D721Med (cell line): ENCODE measurements at places on chromosomes 5 and 9.

- no peak for DNase-seq
Measured at GRCh38 chr5:160330212-160330611, 17.8 kb upstream of the CCNJL start.

- no peak for DNase-seq
Measured at GRCh38 chr5:112440031-112440430, 21.0 kb upstream of the EPB41L4A start.

DNA sequence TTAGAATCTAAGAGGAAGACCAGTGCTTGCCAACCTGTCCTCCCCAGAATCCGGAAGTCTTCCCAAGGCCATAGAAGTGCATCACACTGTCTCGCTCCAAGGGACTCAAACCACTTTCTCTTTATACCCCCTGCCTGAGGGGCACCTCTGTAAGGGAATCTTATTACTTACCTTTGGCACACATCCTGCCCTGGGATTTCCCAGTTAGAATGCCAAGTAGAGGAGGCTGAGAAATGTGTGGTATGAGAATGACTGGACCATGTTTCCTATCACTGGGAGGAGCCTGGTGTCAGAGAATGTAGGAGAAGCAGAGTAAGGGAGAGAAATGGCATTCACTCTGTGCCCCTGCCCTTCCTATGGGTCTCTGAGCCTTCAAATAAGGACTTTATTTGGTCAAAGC, 85.8 kb downstream of the AOPEP start:
- no peak for DNase-seq

GRCh38 chr5:153209687-153210086, 280.8 kb upstream of the GRIA1 start:
- DNase-seq, result no peak

- DNase-seq, result no peak
Measured at GRCh38 chr5:159098603-159099436, 896 bp downstream of the EBF1 start.
